ENCODE measurements at places on chromosomes 16 and 17. TPM values are rescaled to one million over a fixed set of nuclear protein-coding genes. Genes with fewer than 3 reads are reported as not detected.

PIK3R6 gene
- polyA plus RNA-seq = not detected

CD300A gene
- not detected for polyA plus RNA-seq

SLC12A3 gene
- polyA plus RNA-seq = not detected

DNA sequence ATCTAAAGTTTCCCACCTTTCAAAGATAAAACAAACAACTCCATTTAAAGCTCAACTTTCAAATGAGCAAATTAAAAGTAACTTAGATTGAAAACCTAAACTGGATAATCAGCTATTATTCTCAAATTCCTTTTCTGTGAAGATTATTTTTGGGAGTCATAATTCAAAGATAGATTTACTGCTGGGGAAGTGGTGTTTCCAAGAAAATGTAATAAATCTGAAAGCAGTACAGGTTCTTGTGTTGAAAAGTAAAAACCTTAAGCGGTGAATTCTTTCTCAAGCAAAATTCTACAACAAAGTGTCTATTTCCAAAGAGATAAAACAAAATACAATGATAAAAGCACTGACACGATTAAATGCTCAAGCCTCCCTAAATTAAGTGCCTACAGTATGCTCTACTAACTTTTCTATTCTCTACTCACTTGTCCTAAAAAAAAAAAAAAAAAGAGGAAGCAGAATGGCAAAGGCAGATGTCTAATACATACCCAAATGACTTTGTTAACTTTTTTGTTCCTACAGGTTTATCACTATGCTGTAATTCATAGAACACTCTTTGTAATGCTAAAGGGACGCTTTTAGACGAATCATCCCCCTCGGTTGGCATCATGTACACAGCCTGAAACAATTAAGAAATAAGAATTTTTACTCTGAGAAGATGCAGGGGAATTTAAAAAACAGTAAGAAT lies 34.5 kb downstream of the LITAFD start:
- no peaks in the 10 kb centered on the region for H3K27me3 ChIP-seq
- DNase-seq = no peak
- H3K36me3 ChIP-seq = peaks cover 30% of the 10 kb centered on the region
- H3K4me3 ChIP-seq = no peak overlapping the region

DNA sequence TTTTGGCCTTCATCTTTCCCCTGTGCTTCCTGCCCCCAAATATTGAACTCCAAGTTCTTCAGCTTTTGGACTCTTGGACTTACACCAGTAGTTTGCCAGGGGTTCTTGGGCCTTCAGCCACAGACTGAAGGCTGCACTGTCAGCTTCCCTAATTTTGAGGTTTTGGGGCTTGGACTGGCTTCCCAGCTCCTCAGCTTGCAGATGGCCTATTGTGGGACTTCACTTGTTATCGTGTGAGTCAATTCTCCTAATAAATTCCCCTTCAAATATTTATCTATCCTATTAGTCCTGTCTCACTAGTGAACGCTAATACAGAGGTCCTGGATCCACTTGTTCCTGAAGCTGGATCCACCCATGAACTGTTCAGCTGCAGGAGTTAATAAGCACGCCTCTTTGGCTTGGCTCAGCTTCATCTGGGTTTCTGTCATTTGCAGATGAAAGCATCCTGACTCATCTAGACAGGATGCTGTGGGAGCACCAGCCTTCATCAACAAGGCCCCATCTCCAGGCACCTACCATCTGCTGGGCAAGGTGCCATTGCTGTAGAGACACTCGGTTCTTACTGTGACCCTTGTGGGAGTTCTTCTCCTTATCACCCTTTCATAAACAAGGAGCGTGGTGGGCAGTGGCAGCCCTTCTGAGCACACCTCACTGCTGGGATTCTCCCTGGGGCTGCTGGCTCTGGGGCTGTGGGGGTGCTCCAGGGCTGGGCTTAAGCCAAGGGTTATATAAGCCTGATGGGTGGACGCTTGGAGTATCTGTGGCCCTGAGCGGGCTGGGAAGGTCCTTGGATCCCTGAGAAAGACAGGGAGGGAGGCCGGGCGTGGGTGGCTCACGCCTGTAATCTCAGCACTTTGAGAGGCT lies 23.1 kb downstream of the LAT start:
- no peak overlapping the region for H3K4me3 ChIP-seq
- DNase-seq = no peak
- peaks cover 5% of the 10 kb centered on the region for H3K4me1 ChIP-seq
- no peaks in the 10 kb centered on the region for H3K36me3 ChIP-seq

SPATA32 gene
- polyA plus RNA-seq = 0.27 TPM

DNA sequence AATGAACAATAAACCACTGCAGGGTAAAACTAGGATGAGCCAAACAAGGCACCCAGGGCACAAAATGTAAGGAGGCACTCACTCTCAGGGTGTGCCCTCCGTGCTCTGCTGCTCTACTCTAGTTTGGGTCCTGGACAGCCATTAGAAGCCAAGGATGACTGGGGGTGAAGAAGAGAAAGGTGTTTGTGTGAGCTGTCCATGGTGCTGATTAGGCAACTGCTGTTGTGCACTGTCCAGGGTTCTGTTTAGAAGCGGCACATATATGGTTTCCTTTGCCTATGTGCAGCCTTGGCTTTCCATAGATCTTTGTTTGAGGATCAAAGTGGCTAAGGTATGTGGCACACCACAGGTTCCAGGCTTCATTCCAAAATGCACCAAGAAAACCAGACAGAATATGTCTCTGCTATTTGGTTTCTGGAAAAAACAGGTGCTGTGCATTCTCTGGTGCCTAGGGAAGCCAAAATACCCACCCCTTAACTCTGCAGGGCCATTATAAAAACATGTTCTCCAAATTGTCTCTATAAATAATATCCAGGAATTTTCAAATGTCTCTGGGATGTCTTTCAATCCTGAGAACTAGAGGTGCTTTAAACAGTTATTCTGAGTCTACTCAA lies 123.5 kb downstream of the CBLN1 start:
- no peaks in the 10 kb centered on the region for H3K27me3 ChIP-seq
- DNase-seq = no peak
- H3K36me3 ChIP-seq = no peaks in the 10 kb centered on the region
- no peak overlapping the region for H3K4me3 ChIP-seq

DNA sequence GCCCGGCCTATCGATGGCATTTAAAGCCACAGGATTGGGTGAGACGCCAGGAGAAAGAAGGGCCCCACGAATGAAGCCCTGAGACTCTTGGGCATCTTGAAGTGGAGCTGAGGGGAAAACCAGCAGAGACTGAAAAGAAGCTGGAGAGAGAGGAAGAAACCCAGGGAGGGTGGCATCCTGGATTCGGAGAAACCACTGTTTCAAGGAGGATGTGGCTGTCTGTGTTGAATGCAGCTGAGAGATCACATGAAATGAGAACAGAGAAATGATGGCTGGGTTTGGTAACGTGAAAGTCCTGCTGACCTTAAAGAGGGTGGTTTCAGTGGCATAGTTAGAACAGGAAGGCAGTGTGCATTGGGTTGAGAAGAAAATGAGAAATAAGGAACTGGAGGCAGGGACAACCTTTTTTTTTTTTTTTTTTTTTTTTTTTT lies 3.8 kb downstream of the TNFSF12 start:
- H3K4me3 ChIP-seq = peak overlapping the region; percentile 45
- H3K36me3 ChIP-seq = no peaks in the 10 kb centered on the region
- DNase-seq = peak; percentile 84
- H3K4me1 ChIP-seq = peaks cover 52% of the 10 kb centered on the region

GRCh38 chr17:2691069-2691871 lies 20.3 kb downstream of the CLUH start:
- no peak overlapping the region for H3K27ac ChIP-seq
- DNase-seq = no peak
- no peaks in the 10 kb centered on the region for H3K4me1 ChIP-seq
- H3K4me3 ChIP-seq = no peak overlapping the region
- H3K36me3 ChIP-seq = no peaks in the 10 kb centered on the region

IL34 gene
- not detected for polyA plus RNA-seq

PYDC1 gene
- not detected for polyA plus RNA-seq

GRCh38 chr17:59154292-59154720 lies 680 bp downstream of the SKA2 start:
- no peak overlapping the region for H3K4me3 ChIP-seq
- no peaks in the 10 kb centered on the region for H3K36me3 ChIP-seq
- peak overlapping the region; percentile 24 for H3K27ac ChIP-seq
- H3K27me3 ChIP-seq = no peaks in the 10 kb centered on the region
- peak; percentile 5 for DNase-seq
- H3K4me1 ChIP-seq = no peaks in the 10 kb centered on the region

GRCh38 chr17:20063665-20064648 lies 54.8 kb downstream of the SPECC1 start:
- peaks cover 5% of the 10 kb centered on the region for H3K27me3 ChIP-seq
- H3K27ac ChIP-seq = no peak overlapping the region
- DNase-seq = no peak
- no peak overlapping the region for H3K4me3 ChIP-seq

DNA sequence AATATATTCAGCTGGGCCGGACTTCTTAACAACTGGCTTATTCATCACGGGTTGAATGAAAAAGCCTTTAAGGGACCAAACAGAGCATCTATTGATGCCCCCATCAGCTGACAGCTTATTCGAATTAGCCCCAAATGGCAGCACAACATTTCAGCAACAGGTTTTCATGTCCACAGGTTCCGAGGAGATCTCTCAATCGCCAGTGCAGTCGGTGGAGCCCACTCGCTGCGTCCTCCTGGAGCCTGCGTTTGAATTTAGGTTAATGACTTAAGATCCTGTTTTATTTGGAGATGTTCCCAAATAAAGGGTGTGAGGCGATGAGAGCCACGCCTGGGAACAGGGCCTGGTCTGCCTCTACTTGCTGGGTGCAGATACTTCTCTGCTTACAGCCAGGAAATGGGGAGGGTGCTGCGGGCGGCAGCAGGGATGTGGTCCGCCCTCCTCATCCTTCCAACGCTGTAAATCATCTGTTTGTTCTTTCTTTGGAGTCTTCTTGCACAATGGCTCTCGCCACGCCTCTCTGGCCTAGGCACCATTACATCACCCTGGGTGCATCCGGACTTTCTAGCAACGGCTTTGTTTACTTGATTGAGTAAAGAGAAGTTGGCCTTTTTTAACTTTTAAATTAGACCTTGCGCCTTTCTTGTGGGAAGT lies 22.6 kb downstream of the NDE1 start:
- DNase-seq = peak; percentile 61
- peaks cover 17% of the 10 kb centered on the region for H3K4me1 ChIP-seq
- no peaks in the 10 kb centered on the region for H3K27me3 ChIP-seq
- peak overlapping the region; percentile 63 for H3K4me3 ChIP-seq
- H3K36me3 ChIP-seq = peaks cover 14% of the 10 kb centered on the region

PEMT gene
- polyA plus RNA-seq = 21.5 TPM

CDH1 gene
- polyA plus RNA-seq = not detected

DNA sequence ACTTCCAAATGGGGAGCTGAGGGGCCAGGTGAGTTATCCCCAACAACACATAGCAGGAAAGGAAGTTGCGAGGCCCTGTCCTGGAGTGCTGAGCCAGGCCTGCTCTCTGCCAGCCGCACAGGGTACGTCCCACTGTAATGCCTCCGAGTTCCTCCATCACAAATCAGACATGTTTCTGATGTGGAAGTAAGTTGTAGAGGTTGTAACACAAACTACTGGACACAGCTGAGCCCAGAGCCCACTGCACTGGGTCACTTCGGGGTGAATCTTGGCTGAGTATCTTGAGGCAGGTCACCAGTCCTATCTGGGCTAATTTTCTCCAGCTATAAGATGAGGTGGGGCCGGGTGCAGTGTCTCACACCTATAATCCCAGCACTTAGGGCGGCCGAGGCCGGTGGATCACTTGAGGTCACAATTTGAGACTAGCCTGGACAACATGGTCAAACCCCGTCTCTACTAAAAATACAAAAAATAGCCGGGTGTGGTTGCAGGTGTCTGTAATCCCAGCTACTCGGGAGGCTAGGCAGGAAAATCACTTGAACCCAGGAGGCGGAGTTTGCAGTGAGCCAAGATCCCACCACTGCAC lies 100.8 kb upstream of the CDH5 start:
- H3K36me3 ChIP-seq = no peaks in the 10 kb centered on the region
- no peak overlapping the region for H3K4me3 ChIP-seq
- no peak overlapping the region for H3K27ac ChIP-seq
- H3K27me3 ChIP-seq = peaks cover 39% of the 10 kb centered on the region

DNA sequence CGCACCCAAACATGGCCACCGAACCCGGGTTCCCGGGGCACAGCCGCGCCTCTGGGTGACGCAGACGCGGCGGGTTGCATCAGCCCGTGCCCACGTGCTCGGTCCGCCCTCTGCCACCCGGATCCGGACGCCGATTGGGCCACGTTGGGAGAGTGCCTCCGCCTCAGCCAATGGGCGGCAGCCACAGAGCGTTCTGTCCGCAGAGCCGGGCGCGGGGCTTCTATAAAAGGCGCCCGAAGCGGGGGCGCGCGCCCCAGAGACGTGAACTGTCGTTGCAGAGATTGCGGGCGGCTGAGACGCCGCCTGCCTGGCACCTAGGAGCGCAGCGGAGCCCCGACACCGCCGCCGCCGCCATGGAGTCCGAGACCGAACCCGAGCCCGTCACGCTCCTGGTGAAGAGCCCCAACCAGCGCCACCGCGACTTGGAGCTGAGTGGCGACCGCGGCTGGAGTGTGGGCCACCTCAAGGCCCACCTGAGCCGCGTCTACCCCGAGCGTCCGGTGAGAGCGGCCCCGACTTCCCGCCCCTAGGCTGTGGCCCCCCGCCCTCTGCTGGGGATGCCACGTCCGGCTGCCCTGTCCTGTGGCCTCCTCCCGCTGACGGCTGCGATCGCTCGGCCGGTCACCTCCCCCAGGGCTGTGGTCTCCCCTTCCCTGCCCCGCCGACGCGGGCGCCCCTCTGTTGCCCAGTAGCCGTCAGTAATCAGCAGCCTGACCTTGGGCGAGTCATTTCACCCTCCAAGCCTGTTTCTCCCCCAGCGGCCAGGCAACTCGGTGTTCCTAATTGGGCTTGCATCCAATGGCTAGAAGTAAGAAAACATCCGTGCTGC lies at the start of gene HERPUD1:
HERPUD1 (plus strand) TSS at position 251 of the 829 bp plus-strand sequence; CDS start at position 354, 103 bp downstream.
- H3K4me3 ChIP-seq = peak within 1 kb of the TSS; percentile 96
- peak within 1 kb of the TSS; percentile 99 for H3K27ac ChIP-seq
- H3K27me3 ChIP-seq = no peaks in the 10 kb centered on the region
- DNase-seq = peak; percentile 99
- peaks cover 35% of the 10 kb centered on the region for H3K4me1 ChIP-seq

MYH11 gene
- polyA plus RNA-seq = 0.57 TPM
